ENCODE measurements at places on chromosomes 1 and 21.

DNA sequence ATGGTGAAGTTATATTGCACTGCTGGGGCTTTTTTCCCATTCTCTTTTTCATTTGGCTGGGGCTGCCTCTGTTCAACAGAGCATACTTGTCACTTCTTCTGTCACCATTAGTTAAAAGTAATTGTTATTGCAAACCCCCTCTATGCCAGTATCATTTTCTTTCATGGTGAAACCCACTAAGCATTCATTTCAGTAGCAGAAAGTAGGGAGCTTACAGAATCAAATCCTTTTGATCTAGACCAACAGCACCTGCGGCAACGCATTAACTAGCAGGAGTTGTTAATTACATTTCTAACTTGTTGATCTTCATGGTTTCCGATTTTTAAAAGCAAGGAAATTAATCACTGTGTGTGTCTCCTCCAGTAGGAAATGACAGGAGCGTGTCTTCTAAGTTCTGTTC, 15.0 kb downstream of the SMYD2 start:
- DNase-seq = no peak

- DNase-seq = no peak
Observed at GRCh38 chr1:117009132-117009531, 7.6 kb downstream of the CD101 start.

DNA sequence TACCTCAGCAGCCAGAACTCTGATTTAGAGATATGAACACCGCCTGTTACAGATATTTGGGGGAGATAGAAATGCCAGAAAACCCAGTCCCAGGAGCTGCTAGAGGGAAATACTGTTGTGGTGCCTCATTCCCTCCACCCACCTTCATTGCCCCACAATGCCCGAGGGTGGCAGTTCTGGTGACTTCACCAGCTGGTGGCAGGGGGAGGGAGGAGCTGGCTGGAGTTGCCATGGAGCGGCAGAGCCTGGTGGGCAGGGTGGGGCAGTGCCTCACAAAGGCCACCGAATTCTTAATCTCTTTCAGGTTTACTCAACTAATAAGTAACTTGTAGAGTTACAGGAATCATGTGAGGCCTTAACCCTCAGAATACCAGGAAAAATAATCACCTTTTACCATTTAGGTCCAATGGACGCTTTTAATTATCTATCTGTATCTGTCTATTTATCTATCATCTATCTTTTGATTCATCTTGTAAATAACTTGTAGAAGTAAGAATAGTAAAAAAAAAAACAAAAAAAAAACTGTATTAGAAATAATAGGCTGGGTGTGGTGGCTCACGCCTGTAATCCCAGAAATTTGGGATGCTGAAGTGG, 11.7 kb upstream of the S100A11 start:
- no peak for DNase-seq

- DNase-seq = no peak
Observed at GRCh38 chr1:6365047-6365446, 28.5 kb downstream of the ACOT7 start.

GRCh38 chr1:218938259-218938658, 235.4 kb upstream of the LYPLAL1 start:
- DNase-seq = no peak

- DNase-seq = no peak
Observed at GRCh38 chr1:191240925-191241324, 763.3 kb upstream of the BRINP3 start.

GRCh38 chr1:10692401-10693021, 103.9 kb downstream of the CASZ1 start:
- DNase-seq = no peak

DNA sequence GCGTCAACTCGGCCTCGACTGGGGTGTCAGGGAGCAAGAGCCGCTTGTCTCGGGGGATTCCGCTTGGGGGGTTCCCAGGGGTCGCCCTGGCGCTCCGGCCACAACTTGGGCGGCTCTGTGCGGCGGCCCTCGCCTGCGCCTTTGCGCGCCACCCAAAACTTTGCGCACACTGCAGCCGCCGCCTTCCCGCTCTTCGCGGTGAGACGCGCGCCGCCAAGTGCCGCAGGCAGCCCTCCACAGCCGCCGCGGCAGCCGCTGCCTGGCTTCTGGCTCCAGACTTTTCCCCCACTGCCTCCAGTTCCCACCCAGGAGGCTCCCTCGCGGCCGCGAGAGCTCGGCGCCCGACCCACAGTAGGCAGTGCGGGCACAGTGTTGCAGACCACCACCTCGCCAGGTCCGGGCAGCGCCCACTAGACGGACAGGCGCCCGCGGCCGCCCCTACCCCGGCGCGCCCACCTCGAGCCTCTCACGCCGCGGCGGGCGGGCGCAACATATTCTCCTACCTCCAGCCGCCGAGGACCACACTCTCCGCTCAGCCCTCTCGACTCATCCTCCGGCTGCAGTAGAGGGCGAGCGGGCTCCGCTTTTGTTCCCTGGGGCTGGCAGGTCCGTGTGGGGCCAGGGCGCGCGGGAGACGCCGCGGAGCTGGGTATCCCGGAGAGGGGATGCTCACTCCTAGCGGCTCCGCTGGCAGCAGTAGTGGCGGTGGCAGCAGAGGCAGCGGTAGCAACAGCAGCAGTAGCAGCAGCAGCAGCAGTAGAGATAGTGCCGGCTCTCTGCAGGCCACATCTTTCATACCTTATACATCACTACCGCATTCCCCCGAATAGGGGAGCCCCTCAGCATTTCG, 296.6 kb downstream of the OMA1 start:
- DNase-seq = peak; percentile 20

DNA sequence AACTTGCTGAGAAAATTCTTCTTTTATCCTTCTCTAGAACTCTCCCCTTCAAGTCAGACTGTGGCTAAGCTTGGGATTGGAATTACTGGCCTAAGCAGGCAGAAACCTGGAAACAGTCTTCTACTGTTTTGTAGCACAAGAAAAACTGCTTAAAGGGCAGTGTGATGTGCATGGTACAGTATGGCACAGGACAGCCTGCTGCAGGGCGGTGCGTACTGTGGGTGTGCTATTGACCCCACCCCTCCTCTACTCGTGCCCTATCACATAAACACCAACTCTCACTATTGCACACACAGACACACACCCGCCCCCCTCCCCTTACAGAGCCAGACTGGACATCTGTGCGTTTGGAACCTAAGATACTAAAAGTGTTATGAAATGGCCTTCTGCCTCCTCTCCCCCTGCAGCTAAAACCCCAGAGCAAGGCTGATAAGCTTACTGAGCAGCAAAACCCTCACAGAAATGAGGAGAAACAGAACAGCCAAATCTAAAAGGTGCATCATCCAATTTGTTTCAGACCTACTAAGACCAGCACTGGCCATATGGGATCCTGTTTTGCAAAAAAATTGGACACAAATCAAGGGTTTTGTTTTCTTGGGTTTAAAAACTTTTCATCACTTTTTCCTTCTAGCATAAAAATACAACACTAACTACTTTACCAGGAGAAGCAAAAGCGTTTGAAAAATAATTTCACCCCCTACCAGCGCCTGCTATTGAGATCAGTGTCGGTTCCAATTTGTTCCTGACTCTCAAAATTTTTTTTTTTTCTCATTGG, 355.8 kb upstream of the LYPLAL1 start:
- DNase-seq = no peak

- no peak for DNase-seq
Observed at GRCh38 chr21:37220433-37220980, 46.6 kb downstream of the VPS26C start.

DNA sequence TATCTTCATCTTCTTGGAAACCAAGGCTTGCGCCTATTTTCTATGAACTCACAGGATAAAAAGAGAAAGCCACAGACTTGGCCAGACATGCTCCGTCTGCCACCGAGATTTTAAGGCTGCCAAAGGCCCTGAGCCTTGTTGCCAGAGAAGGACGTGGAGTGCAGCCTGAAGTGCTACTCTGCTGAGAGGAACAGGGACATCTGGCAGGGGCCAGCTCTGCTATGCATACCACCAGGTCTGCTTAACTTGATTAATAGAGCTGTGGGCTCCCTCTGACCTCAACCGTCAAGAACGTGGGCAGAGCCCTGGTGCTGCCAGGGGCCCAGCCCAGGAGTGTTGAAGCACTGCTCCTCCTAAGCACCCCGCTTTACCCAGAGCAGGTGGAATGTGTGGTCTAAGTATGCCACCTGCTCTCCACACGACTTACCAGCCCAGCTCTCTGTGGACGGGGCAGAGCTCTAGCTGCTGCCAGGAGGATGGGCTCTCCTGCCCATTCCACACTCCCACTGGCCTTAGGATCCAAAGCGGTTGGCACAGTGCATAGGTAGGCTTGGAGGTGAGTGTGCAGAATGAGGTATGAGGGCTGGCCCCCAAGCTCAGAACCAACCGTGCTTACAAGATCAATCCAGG, 10.6 kb downstream of the HCRTR1 start:
- DNase-seq = no peak

- no peak for DNase-seq
Observed at GRCh38 chr1:46520063-46520911, 30.7 kb downstream of the DMBX1 start.

GRCh38 chr1:18183533-18183932, 75.9 kb downstream of the IGSF21 start:
- no peak for DNase-seq

DNA sequence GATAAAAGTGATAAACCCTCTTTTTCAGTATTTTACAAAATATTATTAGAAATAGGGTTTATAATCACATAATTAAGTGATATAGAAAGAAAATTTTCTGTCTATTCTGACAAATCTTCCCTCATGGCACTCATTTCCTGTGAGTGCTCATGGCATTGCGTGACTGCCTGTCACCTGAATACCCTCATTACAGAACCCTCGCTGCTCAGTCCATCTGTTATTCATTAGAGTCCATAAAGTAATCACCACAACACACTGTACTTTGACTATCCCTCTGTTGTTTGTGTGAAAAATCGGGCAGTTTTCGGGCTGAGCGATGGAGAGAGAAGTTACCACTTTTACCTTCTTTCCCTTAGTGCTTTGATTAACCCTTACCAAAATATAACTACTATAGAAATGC, 100.4 kb upstream of the BRINP3 start:
- no peak for DNase-seq

- no peak for DNase-seq
Observed at GRCh38 chr1:19988267-19989006, 9.0 kb upstream of the PLA2G2A start.

DNA sequence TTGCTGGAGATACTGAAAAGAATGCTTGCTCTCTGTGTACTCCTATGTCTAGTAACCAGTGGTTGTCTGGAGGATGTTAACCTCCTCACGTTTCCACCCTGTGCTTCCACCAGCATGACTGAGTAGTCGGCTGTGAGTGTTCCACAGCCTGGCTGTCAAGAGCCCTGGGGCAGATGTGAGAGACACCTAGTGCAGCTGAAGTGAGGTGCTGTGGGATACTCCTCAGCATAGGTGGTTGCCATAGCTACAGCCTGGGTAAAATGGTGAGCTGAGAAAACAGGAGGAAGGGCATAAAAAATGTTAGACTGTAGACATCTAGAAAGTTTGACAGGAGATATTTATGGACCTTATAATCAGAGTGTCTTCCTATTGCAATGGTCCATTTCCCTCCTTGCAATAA, 15.8 kb downstream of the IVL start:
- no peak for DNase-seq

DNA sequence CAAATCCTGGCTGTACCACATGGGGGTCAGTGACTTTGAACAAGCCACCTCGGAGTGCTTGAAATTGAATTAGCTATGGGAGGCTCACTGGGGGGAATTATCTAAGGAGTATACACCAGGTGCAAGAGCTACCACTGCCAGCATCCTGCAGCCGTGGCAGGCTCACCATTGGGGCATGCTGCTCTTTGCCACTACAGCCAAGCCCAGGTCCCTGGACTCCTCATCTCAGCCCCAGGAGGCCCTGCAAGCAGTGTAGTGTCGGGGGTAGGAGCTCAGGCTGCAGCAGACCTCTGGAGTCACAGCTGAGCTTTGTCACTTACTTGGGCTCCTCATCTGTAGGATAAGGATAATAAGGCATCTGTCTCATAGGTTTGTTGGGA, 35.3 kb downstream of the ACOT11 start:
- DNase-seq = no peak

- DNase-seq = no peak
Observed at GRCh38 chr1:12163210-12163609, 3.6 kb upstream of the TNFRSF1B start.

- no peak for DNase-seq
Observed at GRCh38 chr21:38600106-38600505, 101.8 kb upstream of the ERG start.

- no peak for DNase-seq
Observed at GRCh38 chr21:38741092-38741949, 64.4 kb upstream of the ETS2 start.

DNA sequence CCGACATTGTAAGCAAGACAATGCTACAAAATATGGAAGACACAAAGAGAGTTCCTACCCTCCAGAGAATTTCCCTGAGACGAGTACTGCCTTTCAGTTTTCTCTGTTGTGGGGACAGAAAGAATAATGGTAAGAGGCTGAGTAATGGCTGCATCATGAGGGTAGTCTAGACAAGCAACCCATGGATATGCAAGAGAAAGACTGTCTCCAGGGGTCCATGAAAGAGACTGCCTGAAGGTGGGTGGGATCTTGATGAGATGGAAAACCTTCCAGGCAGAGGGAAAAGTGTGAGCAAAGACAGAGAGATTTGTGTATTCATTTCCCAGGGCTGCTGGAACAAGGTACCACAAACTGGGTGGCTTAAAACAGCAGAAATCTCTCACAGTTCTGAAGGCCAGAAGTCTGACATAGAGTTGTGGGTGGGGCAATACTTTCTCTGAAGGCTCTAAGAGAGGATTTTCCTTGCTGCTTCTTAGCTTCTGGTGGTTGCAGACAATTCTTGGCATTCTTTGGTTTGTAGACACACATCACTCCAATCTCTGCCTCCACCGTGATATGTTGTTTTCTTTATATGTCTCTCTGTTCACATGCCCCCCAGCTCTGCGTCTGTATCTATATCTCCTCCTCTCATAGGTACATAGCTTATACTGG, 41.4 kb downstream of the ANP32E start:
- no peak for DNase-seq

DNA sequence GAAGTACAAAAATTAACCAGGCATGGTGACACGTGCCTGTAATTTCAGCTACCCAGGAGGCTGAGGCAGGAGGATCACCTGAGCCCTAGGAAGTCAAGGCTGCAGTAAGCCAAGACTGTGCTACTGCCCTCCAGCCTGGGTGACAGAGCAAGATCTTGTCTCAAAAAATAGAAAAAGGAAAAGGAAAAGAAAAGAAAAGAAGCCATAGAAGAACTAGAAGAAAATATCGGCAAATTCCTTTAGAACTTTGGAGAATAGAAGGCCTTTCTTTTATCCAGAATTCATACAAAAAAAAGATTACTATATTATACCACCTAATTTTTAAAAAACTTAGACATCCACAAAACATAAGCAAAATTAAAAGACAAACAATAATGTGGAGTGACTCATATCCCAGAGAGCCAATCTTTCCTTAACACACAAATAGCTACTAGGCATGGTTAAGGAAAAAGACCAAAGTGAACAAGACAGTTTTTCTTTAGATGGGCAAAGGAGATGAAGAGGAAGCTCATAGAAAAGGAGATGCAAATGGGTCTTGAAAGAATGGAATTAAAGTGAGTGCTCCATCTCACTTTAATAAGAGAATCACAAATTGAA, 251.1 kb upstream of the IRF2BP2 start:
- no peak for DNase-seq

Data from uterus (tissue), 4 donors.